ENCODE measurements at places on chromosomes 16 and 17.

DNA sequence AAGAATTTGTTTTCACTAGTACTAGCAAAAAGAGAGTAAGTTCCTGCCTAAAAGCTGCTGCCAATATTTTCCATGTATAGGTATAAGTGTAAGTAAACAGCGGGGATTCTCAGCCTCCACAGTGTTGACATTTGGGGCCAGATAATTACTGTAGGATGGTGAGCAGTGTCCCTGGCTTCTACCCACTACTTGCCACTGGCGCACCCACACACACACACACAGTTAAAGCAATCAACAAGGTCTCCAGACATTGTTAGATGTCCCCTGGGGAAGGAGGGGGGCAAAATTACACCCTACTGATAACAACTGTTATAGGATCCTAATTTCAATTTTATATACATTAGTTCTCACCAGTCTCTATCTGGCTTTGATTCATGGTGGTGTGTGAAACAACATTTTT is 417.0 kb upstream of the PSMD7 start:
- DNase-seq: no peak

DNA sequence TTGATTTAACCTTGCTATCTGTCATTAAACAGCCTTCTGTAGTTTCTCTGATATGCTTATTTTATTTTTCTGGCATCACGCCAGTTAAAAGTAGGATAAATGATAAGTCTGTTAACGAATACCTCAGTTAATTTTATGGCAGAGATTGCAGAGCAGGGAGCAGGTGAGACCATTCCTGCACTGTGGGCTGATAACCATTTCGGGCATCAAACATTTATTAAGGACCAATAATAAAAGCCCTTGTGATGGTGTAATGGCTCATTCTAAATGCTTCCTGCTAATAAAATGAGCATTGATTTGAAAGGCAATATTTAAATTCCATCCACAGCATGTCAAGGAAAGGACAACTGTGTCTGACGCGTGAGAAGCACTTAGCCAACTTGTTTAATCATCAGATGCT is 94.1 kb downstream of the ASIC2 start:
- no peak for DNase-seq

- no peak for DNase-seq
Measured at GRCh38 chr17:82962163-82962720, 117.2 kb upstream of the METRNL start.

DNA sequence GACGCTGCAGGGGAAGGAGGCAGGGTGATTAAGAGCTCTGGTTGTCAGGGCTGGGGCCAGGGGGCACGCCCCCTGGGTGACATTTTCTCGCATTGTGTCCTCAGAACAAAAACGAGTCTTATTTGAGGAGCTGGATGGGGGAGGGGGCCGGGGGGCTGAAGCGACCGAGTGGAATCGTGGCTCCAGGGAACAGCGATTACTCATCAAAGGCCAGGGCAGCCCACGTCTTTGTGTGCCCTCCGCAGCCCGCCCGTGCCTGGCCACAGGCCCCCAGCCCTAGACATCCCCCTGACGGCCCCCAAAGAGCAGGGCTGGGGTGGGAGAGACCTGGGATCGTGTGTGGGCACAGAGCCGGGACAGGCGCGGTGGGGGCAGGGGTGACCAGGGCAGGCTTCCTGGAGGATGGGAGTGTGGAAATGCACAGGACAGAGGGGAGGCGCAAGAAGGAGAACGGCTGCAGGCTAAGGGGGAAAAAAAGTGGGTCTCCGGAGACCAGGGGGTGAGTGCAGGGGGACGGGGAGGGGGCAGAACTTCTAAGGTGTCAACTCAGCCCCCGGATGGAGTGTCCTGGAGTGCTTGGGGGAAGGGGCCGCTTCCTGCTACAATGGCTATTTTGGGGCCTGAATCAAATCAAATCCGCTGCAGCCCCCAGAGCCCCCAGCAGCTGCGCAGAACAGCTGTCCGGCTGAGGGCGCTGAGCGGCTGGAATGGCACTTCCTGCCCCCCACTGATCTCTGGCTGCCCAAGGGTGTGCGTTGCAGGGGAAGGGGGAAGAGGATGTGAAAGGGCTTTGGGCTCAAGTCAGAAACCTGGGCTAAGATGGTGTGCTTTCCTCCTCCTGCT is 24.0 kb upstream of the PHB1 start:
- no peak for DNase-seq

DNA sequence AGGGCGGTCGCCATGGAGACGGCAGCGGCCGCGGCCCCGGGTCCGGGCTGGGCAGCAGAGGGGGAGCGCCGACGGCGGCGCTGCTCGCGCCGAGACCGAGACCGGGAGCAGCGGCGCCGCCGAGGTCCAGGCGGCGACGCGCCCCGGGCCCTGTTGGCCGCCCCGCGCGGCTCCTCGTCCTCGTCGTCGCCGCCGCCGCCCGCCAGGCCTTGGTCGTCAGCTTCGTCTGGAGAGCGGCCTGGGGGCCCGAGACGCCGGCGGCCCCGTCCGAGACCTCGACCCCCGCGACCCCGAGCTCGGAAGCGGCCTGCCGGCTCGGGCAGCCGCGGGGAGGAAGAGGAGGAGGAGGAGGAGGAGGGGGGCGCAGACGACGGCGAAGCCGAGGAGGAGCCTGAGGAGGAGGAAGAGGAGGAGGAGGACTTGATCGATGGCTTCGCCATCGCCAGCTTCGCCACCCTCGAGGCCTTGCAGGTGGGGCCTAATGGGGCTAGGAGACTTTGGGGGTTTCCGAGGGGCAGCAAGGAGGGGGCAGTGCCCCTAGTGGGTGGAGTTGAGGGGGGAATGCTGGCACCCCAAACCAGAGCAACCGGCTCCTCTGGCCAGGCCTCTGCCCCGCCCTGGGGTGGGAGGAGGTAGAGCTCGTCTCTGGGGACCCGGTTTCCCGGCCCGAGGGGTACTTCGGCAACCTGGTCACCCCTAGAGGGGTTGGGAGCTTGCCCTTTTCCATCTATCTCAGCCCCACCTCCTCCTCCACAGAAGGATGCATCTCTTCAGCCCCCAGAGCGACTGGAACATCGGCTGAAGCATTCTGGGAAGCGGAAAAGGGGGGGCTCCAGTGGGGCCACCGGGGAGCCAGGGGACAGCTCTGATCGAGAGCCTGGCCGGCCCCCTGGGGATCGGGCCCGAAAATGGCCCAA is 1.5 kb downstream of the FBRS start:
- DNase-seq: no peak

- DNase-seq: no peak
Measured at GRCh38 chr17:48139944-48140343, 32.4 kb downstream of the SNX11 start.

- no peak for DNase-seq
Measured at GRCh38 chr16:8126313-8126712, 464.0 kb downstream of the TMEM114 start.

DNA sequence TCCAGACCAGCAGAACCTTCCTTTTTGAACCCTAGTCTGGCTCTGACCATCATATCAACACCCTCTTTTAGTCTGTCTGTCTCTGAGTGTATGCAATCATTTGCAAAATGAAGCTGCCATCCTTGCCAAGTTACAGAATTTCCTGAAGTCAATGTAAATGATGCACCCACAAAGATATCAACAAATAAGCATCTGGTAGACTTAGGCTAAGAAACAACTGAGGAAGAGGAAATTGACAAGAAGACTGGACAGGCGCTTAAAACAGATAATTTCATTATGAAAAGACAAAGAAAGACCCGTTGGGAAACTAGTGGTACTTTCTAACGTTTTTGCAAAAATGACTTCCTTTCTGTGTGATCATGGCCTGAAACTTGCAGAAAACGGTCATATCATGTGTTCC is 24.7 kb upstream of the CIITA start:
- no peak for DNase-seq

GRCh38 chr17:48282303-48282702 is 147.7 kb downstream of the SKAP1 start:
- DNase-seq: no peak

DNA sequence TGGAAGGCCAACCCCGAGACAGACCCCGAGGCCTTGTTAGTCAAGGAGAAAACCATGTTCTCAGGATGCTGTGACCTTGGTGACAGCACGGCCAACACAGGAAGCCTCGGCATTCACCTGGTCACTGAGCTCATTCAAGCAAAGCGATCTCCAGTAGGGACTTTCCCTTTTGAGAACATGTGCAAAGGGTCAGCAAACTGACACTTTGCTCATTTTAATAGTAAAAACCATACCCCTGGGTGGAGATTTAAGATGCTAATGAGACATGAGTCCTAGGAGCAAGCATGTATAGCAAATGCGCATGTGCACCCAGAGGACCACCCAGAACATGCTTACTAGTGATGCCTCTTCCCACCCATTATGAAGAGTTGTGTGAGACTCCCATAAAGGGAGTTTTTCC is 5.7 kb upstream of the SULT1A2 start:
- no peak for DNase-seq

- DNase-seq: no peak
Measured at GRCh38 chr17:8609910-8610309, 20.6 kb downstream of the MYH10 start.

GRCh38 chr16:88754109-88754911 is 30.7 kb downstream of the PIEZO1 start:
- DNase-seq: no peak

- no peak for DNase-seq
Measured at GRCh38 chr16:66786551-66786950, 14.8 kb downstream of the TERB1 start.

DNA sequence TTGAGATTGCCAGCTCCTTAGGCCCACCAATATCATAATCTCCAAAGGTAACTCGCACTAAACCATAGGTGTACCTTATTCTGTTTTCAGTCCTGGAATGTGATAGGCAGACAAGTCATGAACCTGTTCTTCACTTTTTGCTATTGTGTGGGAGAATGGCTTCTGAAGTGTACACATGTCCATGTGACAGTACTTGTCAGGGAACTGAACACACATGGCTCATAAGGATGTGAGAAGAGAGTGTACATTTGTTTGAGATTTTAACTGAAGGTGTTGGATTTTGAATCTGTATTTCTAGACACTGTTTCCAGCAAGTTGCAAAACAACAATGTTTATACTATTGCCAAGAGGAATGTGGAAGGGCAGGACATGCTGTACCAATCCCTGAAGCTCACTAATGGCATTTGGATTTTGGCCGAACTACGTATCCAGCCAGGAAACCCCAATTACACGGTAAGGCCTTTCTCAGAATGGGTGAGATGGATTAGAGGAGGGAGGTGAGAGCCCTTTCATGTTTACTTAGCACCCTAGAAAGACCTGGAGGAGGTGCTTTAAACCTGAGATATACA is 14.5 kb upstream of the RASL10B start:
- no peak for DNase-seq

GRCh38 chr16:56346131-56346890 is 79.0 kb downstream of the AMFR start:
- DNase-seq: no peak

GRCh38 chr17:40025991-40026815 is 11.0 kb downstream of the CSF3 start:
- no peak for DNase-seq

Data from stimulated activated CD4-positive, alpha-beta T cell treated with anti-CD3 and anti-CD28 coated beads, Interleukin-1b, Interleukin-23, amount 100 ng/mL, for 4 hours (primary cell).